T-helper 22 cell (primary cell): ENCODE measurements at places on chromosomes 6 and 20.

GRCh38 chr6:124371974-124372475 is 568.4 kb downstream of the NKAIN2 start:
- DNase-seq, result no peak

DNA sequence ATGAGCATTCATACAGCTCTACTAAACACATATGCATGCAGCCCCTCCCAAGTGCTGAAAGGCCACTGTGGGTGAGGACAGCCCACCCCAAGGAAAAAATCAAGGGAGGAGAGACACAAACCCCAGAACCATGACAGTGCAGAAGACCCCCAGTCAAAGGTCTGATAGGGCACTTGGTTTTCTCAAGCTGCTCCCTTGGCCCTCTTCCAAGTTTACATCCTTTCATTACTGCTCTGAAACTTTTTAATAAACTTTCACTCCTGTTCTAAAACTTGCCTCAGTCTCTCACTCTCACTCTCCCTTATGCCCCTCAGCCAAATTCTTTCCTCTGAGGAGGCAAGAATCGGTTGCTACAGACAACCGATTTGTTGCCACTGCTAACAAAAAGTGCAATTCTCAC is 24.9 kb downstream of the IPCEF1 start:
- no peak for DNase-seq

GRCh38 chr20:34515484-34516246 is 557 bp upstream of the DYNLRB1 start:
- DNase-seq, result peak; percentile 62

GRCh38 chr20:53019464-53019863 is 47.3 kb downstream of the TSHZ2 start:
- no peak for DNase-seq

DNA sequence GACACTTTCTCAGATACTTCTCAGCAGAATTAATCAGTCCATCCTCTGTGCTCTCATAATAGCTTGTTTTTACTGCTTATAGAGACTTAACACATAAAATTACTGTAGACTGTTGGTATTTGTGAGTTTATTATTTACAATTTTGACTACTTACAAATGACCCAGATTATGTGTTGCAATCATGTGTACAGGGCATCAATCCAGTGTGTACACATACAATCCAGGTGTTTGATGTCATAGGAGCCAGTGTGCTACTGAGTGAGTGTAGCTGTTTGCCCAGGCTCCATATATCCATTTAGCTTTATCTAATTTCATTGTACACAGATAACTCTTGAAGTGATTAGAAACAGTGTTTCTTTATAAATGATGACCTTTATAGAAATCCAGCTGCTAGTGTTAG is 31.3 kb downstream of the TRMT11 start:
- DNase-seq, result no peak

- no peak for DNase-seq
Observed at GRCh38 chr6:71486461-71486860, 197.8 kb downstream of the OGFRL1 start.

GRCh38 chr6:13916230-13916944 is 8.4 kb upstream of the RNF182 start:
- no peak for DNase-seq

- no peak for DNase-seq
Observed at GRCh38 chr6:161748535-161749416, 474.9 kb upstream of the AGPAT4 start.

- peak; percentile 14 for DNase-seq
Observed at GRCh38 chr6:44655412-44656342, 268.2 kb downstream of the CDC5L start.

DNA sequence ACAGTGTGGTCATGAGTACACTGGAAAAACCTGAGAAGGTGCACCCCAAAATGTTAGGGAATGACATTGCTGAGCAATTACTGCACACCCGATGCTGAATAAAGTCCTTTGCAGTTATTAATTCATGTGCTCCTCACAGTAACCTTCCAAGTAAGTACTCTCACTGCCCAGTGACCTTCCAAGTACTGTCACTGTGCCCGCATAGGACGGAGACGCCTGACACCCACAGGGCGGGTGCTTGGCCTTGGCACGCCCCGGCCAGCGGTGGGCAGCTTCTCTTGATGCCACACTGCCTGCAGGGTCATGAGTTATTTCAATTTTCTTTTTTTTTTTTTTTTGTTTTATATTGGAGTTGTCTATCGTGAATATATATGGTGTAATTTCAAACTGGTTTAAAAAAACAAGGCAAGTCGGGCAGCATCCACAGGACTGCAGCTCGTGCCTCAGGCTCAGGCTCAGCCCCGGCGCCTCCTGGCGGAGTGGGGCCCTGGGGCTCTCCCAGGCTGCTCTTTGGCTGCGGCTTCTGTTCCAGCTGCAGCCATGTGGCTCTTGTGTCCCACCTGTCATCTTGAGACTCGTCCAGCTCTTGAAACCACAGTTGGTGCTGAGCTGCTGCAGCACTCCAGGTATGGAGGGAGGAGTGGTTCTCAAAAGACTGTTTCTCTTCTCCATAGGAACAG is 27.0 kb downstream of the PNLDC1 start:
- DNase-seq, result no peak

- DNase-seq, result no peak
Observed at GRCh38 chr6:163651915-163652668, 237.6 kb downstream of the QKI start.

DNA sequence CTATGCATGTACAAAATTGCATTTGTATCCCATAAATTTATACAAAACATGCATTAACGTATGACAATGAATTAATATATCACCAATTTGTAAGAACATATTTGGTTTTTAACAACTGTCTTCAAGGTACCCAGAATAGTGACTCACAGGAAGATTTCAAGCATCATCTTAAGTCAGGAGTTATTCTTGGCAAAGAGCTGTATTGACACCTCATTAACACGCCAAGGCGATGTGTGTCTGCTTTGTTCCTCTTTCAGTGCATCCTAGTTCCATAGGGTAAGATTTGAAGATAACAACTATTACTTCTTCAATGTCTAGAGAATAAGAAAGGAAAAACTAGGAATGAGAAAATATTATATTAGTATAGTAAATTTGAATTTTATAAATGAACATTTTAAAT is 35.8 kb upstream of the TPD52L1 start:
- no peak for DNase-seq

DNA sequence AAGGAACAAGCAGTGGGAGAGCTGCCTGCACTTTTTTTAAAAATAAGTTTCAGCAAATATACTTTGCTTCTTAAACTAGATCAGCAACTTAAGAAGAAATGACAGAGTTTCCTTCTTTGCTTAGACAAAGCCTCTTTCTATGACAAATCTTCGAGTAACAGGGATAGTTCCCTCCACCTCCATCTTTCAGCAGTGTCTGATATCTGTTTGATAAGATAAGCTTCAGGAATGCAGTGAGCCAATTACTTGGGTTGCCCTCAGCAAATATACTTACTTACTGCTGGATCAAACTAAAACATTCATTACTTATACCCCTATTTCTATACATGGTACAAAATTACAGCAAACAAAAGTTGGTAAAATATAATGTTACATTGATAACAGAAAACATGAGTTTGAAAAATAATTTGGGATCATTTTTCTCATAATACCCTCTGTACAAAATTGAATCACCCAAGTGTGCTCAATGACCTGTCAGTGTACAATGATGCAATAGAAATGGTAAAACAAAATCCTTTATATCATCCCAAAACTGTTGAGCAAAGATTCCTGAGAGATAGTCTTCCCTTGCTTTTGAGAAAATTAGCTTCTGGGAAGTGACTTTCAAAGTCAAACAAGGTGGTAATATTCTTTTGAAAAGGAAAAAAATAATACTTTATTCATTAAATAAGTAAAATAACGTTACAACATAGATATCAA is 24.5 kb downstream of the FRK start:
- no peak for DNase-seq

GRCh38 chr6:158188591-158188990 is 20.4 kb downstream of the GTF2H5 start:
- no peak for DNase-seq

DNA sequence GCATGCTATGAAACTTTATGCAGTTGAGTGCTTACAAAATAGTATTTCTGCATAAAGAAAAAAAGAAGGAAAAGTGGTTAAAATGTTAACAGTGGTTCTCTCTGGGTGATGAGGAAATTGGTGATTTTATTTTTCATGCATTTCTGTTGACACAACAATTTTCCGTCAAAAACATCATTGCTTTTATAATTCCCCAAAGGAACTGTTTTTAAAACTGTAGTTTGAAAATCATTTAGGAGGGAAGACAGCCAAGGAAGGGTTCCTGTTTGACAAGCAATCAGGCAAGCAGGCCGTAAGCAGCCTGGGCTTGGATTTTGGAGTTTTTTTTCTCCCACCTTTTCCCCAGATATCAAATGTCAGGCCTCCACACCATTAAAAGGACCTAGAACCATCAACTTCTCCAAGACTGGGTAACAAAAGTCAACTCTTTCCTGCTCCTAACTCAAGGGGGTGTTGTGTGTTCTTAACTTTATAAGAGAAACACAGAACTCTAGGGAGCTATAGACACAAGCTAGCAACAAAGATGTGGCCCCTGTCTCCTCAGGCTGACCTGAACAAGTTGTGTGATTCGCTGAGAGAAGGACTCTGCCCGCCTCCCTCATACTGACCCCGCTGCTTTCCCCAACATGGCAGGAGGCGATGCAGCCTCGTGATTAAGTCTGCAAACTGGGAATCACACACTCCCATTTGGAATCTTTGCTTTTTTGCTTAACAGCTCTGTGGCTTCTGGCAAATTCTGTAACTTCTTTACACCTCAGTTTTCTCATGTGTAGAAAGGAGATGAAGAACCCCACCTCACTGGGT is 146.6 kb downstream of the BCAS1 start:
- no peak for DNase-seq

- no peak for DNase-seq
Observed at GRCh38 chr6:56850626-56851025, 104.3 kb upstream of the BEND6 start.

DNA sequence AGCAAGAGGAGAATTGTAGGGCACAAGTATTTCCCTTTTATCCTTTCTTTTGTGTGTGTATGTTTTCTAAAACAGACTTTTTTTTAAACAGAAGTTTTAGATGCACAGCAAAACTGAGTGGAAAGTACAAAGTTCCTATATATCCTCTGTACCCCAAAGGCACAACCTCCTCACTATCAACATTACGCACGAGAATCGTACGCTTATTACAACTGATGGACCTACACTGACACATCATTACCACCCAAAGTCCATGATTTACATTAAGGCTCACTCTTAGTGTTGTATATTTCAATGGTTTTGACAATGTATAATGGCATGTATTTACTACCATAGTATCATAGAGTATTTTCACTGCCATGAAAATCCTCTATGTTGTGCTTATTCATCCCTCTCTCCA is 32.6 kb downstream of the MAN1A1 start:
- DNase-seq, result no peak

DNA sequence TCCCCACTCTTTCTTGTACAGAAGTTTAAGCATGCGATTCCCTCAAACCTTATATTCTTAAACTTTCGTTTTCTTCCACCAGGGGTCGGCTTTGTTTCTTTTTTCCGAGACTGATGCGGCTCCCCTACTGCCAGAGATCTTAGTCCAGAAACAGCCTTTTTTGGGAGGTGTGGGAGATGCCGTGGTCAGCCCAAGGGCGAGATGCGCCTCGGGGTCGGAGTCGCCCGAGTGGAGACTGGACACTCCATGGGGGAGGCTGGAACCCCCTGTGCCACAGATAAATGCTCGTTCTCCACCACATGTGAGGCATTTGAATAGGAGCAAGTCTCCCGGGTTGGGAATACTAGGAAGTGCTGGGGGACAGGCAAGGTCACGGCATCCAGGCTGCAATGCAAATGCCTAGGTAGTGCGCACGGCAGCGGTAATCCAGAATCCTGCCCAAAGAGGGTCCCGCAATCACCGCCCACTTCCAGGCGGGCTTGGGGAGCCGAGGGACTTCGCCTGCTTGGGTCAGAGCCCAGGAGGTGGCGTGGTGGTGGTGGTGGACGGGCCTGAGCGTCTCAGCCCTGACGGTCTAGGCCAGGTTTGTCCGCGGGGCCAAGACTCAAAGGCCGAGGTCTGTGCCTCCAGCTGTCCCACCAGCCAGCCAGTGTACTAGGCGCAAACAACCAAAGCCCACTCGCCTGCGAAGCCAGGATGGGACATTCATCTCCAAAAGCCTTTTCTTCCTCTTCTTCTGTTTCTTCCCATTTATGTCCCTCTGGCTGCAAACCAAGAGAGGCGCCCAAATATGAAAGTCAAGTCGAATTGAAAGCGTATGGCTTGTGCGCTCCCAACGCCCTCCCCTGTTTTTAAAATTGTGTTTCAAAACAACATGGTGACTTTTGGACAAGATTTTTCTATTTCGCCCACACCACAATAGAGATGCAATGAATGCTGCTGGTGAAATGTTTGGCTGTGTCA is 39.3 kb upstream of the OSTM1 start:
- no peak for DNase-seq

DNA sequence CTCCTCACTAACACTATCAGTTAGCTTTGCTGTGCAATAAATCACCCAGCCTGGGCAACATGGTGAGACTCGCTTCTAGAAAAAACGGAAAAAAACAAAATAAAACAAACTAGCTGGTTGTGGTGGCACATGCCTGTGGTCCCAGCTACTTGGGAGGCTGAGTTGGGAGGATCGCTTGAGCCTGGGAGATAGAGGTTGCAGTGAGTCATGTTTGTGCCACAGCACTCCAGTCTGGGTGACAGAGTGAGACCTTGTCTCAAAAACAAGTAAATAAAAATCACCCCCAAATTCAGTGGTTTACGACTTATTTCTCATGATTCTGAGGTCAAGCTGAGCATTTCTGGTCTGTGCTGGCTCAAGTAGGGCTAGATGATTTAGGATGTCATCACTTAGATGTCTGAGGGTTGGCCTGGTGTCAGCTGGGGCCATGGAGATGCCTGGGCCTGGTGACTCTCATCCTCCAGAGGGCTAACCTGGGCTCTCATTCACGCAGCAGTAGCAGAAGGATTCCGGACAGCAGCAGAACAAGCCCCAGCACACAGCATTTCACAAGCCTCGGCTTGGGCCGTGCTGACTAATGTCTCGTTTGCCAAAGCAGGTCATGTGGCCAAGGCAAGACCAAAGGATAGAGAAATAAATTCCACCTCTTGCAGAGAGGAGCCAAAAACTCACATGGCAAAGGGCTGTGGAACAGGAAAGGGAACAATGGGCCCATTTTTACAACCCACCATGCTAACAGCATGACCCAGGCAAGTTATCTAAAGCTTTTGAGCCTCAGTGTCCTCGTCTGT is 32.5 kb downstream of the MGME1 start:
- no peak for DNase-seq

- DNase-seq, result no peak
Observed at GRCh38 chr20:7741866-7742265, 198.4 kb downstream of the HAO1 start.
